ENCODE measurements at places on chromosomes 16 and 17. TPM values are rescaled to one million over a fixed set of nuclear protein-coding genes. Genes with fewer than 3 reads are reported as not detected.

TUBB3 gene
- total RNA-seq: 9.6 TPM

DNA sequence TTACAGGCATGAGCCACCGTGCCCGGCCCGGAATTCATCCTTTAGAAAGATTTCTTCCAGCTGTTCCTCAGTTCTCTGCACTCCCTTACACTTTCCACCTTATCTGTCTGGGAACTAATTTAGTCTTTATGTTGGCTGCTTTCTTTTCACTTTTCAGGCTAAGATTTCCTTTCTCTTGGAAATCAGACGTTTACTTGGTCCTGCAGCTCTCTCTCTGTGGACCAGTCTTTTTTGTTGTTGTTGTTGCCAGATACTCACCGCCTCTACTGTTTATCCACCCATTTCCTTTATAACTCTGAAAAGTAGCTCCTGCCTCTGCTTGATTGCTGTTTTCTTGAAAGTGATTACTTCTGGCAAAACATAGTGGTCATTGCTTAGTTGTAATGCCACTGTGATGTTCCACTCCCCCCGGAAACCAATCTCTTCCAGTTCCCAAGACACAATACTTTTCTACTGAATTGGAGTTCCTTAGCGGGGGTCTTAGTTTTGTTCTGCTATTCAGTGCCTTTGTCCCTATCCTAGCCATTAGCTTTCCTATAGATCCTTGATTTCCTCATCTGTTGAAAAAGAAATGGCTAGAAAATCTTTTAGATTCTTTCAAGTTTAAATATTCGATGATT lies 6.2 kb downstream of the NF1 start:
- DNase-seq: no peak

- DNase-seq: no peak
Observed at GRCh38 chr17:9937241-9937761, 32.2 kb upstream of the RCVRN start.

DNA sequence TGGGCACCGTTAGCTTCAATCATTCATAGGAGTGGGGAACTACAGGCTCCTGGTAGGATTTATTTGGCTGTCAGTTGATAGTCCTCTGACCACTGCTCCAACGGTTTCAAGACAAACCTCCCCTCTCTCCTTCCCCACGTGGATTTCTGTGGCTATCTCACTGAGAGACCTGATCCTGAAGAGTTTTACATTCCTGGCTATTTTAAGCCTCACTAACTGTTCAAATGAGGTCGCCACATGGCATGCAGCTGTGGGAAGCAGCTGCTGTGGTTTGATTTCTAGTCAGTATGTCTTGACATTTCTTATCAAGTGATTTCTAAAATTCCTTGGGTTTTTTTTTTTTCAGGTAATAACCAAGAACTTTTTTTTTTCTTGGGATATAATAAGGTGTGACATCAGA lies 38.3 kb downstream of the CDK5R1 start:
- no peak for DNase-seq

NPIPA2 gene
- total RNA-seq: 2.1 TPM

- DNase-seq: no peak
Observed at GRCh38 chr17:34726536-34727384, 147.4 kb downstream of the TMEM132E start.

DNA sequence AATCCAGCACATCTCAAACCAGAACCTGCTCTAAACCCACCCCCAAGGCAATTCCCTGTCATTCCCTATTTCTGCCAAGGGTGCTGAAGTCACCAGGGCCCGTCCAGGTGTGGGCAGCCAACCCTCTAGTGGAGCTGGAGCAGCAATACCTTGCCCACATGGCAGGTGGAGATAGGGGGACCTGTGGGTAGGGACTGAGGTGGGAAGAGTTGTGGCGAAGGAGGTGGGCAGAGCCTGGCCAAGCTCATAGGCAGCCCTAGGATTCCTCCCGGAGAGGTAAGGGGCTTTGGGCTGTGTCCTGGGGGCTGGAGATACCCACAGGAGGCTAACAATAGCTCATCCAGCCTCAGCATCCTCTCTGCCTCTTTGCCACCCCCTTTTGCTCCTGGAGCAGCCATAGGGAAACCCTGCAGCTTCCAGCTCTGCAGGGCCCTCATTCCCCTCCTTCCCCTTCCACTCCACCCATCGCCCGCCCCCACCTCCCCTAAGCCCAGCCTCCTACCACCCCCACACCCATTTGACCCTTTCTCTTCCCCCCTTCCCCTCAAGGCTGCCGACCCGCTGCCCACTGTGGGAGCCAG lies 30.4 kb upstream of the CRHR1 start:
- no peak for DNase-seq

GRCh38 chr17:75894049-75894733 lies 2.6 kb downstream of the TRIM65 start:
- DNase-seq: no peak

GRCh38 chr17:43018932-43019331 lies 3.3 kb downstream of the VAT1 start:
- no peak for DNase-seq

TNP2 gene
- total RNA-seq: not detected

- no peak for DNase-seq
Observed at GRCh38 chr16:721765-722540, 1.0 kb downstream of the ANTKMT start.

DNA sequence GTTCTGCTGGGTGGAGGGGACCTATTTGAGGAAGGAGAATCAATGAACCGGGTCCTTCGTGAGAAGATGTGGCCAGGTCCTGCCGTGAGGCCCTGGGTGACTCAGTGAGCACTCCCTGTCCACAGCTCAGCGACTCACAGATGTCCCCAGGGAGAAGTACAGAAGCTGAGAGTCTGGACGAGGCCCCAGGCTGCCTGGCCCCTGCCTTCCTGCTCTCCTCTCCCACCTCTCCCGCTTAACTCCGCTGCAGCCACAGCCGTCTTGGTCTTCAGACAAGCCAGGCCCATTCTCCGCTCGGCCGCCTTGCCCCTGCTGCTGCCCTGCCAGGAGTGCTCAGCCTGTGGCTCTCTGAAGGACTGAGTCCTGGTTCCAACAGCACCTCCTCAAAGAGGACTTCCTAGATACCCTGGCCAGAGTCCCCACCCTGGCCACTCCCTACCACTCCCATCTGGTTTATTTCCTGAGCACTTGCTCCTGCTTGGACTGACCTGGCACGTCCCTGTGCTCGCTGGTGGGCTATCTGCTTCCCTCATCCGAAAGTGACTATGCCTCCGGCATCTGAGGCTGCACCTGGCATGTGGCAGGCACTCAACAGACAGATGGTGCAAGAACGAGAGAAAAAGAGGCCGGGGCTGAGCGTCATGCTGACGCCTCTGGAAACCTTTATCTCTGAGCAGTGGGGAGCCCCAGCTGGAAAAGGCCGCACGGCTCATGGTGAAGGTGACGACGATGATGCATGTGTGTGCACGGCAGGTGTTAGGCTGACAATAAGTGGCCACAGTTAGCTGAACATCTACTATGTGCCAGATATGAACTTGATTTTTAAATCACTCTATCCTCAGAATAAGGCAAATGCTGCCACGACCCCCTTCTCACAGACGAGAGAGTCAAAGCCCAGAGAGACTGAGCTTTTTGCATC lies 9.2 kb upstream of the TNFRSF13B start:
- DNase-seq: no peak

CMTM1 gene
- not detected for total RNA-seq

Measured in esophagus squamous epithelium (tissue), 5 donors.